NCI-H2171 treated with DMSO at 0.1 percent for 48 hours (cell line): ENCODE measurements at places on chromosomes 1 and 21.
A peak's percentile ranks its signal among the peaks of the same experiment; 100 is the strongest.

DNA sequence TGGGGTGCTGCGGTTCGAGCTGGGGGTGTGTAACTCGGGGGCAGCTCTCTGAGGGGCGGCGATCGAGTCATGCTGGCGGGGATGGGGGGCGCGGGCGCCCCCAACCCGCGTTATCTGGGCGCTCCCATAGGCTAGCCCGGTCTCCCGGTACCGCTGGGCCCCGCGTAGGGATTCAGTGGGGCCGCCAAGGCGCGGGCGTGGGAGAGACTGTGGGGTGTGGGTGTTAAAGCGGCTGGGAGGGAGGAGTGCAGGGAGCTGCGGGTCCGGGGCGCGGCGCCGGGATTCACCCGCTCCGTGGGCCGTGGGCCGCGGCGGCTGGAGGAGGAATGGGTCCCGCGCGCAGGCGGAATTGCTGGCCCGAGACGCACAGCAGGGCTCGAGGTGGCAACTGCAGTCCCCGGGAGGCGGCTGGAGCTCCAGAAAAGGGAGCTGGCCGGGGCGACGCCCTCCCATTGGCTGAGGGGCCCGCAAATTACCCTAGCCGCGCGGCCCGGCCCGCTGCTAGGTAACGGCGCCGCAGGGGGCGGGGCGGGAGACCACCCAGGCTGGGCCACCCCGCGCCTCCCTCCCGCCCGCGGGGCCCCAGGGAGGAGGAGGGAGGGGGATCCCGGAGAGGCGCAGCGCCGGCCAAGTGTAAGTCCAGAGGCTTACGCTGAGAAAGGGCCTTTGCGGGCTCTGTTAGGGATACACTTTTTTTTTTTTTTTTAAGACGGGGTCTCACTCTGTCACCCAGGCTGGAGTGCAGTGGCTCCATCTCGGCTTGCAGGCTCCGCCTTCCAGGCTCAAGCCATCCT, at the start of gene PTCH2:
TSS of gene PTCH2 (minus strand) at position 392 of the 794 bp plus-strand sequence. CDS start at position 71, 321 bp downstream.
- peak; percentile 81 for DNase-seq

GRCh38 chr1:43545695-43546387, 15.2 kb downstream of the PTPRF start:
- no peak for DNase-seq

DNA sequence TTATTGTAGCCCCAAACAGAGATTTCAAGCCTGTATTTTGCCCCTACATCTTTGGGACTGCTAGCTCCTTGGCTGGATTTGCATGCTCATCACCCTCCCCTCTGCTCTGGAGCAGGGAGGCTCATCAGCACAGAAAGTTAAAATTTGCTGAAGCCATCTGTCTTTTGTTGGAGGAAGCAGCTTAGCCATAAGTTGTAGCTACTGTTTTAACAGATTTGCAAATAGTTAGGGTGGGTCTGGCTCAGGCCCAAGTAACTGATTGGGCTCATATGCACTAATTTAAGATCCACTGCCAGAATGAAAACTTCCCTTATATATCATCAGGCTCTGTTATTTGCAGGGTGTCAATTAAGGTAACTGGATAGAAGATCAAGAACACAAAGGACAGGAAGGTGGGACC, 307.0 kb downstream of the ZP4 start:
- peak; percentile 61 for DNase-seq

DNA sequence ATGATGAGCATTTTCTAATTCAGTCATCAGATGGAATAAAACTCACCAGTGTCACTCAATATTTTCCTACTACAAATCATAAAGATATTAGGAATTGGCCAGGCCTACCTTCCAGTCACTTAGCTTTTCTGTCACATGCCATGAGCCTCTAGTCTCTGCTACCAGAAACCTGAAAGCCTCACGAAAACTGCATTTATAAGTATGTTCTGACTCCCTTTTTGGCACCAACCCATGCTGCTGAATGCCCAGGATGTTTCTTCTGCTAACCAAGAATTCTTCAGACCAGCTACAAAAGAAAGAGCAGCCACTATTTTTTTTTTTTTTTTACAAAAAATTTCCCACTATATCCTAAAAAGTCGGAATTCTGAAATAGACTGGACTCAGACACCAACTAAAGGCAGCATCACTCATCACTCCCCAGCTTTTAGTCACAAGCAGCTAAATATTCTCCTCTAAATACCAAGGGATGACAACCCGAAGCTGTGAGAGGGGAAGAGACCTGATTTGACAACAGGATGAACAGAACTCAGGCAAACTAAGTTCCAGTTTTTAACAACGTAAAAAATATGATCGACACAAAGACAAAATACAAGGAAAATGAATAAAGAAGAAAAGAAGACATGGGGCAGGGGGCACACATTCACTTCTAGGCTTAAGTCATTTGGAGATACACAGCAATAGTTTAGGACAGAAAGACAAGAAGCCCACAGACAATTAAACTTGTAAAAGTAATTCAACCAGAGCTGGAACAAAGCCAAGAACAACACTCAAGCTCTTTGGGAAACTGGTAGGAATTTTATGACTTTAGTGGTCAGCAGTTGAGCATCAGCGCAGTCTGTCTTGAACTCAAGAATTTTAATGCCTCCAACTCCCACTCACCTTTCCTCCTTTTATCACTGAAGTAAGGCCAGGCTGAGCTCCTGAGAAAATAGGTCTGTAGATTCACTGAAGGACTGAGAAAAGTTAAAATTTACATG, 1.7 kb downstream of the DCAF8 start:
- DNase-seq: peak; percentile 23

- DNase-seq: no peak
Measured at GRCh38 chr1:94142022-94142421, 21.1 kb upstream of the ABCA4 start.

GRCh38 chr1:93701629-93702028, 20.0 kb upstream of the BCAR3 start:
- no peak for DNase-seq

DNA sequence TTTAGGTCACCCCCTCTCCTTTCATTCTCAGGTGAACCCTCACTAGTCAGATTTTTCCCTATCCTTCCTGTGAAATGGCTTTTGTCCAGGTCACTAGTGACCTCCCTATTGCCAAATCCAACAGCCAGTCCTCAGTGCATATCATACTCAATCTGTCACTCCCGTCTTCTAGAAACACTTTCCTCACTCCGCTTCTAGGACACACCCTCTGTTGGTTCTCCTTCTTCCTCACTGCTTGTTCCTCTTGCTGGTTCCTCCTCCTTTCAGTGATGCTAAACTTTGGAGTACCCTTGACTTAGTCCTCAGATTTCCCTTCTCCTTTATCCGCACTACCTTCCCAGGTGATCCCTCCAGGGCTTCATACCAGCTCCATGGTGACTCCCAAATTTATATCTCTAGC, 94.3 kb downstream of the RNF220 start:
- DNase-seq: no peak

GRCh38 chr1:197437601-197438000, 169.5 kb downstream of the CRB1 start:
- DNase-seq: no peak

- no peak for DNase-seq
Measured at GRCh38 chr1:162951553-162952315, 90.8 kb upstream of the CCDC190 start.

DNA sequence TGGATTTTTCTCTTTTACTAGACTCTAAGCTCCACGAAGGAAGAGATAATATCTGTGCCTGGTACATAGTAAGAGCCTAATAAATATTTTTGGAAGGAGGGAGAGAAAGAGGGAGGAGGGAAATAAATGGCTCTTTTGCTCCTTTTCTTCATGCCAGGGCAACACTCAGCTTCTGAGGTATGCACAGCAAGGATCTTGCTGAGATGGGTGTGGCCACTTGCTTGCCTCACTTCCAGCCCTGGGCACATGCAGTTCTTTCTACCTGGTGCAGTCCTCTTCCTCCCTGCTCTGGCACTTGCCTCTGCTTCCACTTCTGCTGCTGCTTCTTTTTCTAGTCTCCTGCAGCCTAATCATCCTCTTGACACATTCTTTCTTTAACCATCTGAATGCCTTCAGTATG, 148.1 kb downstream of the FGGY start:
- DNase-seq: no peak

- peak; percentile 29 for DNase-seq
Measured at GRCh38 chr1:236143104-236143948, 987 bp downstream of the GPR137B start.

- DNase-seq: no peak
Measured at GRCh38 chr1:232327899-232328298, 302.0 kb downstream of the SIPA1L2 start.

DNA sequence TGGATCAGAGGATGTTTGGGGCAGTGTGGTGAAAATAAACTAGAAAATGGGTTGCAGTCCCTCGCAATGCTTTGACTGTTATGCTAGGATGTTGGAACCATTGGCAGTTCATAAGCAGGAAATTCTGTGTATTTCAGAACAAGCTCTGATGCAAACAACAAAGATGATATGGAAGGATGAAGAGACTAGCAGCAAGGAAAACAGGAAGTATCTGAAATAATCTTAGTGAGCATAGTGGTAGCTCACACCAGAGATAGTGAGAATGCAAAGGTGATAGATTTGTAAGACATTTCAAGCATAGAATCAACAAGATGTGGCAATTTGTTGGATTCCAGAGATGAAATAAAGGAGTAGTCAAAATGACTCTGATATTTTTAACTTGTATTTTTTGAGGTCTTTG, 11.1 kb upstream of the RCC1 start:
- DNase-seq: no peak

GRCh38 chr1:245915406-245915805, 591.7 kb downstream of the SMYD3 start:
- DNase-seq: peak; percentile 72

DNA sequence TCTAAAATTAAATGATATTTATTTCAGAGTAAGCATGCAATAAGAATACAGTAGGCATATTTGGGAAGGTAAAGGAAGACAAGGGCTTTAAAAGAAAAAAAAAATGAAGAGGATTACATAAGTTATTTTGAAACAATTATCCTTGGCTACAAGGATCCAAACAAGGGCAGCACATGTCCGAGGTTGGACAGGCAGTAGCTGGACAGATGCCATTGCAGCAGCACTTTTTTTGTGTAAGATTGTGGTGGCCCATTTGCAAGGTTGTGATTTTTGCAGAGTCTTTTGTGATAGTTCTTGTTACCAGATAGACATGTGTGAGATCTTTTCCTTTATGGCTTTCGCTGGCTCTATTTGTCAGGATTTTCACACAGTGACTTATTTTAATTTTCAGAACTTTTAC, 89.4 kb upstream of the COG2 start:
- no peak for DNase-seq

DNA sequence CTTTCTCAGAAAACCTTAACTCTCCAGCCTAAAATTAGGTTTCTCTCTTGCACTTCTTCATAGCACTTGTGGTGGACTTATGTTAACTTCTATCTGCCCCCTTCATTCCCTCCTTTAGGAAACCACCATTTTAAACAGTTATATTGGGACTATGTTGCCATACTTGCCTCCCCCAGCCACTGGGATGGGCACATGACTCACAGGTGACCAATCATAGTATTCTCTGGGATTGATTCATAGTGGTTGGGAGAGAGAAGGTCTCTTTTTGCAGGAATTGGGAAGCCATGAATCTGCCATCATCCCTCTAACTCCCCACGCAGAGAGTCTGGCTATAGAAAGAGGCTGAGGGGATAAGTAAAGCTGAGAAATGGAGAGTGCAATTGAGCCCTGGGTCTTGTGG, 50.4 kb upstream of the NRDC start:
- no peak for DNase-seq

DNA sequence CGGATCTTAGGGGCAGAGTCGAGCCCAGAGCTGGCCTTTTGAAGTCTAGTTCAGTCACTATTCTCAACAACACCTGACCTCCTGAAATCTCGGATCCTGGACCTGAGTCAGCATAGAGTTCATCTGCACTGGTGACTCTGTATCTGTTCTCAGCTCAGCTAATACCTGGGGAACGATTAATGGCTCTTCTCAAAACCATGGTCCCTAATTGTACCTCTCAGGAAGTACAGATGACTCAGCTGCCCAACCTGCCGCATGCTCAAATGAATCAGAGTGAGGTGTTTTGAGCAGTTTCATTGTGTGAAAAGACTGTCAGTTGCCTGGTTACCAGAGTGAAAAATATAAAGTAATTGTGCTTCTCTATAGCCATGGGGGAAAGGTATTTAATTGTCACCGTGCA, 89.2 kb downstream of the SLC35F3 start:
- DNase-seq: peak; percentile 7

DNA sequence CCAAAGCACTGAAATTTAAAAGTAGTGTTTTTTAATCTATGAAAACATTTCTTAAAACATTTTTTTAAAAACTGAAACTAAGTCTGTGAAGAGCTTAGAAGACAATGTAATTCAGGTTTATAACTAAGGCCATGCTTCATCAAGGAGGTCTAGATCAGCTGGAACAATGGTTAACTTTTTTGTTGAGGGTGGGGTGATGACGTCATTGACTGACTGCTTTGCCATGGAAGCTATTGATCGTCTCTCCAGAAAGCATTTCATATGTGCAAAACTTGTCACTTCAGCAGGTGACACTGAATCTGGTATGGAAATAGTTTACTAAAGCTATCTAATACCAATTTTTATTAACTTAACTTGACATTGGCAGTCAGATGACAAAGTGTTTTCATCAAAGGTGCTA, 21.0 kb downstream of the RAVER2 start:
- no peak for DNase-seq

DNA sequence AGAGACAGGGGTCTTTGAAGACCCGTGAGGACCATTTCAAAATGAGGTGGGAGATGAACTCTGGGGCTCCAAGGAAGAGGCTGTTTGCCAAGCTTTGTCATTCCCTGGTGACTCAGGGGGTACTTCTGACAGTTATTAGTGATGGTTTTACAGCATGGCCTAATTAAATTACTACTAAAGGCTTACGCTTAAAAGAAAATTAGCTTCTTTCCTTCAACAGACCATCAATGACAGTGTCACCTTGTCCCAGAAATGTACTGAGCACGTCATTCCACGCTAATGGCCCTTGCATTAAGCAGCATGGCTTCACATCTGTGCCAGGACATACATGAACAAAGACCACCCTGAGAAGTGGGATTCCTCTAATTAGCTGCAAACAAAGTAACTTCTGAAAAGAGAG, 5.1 kb upstream of the UTS2 start:
- DNase-seq: no peak

DNA sequence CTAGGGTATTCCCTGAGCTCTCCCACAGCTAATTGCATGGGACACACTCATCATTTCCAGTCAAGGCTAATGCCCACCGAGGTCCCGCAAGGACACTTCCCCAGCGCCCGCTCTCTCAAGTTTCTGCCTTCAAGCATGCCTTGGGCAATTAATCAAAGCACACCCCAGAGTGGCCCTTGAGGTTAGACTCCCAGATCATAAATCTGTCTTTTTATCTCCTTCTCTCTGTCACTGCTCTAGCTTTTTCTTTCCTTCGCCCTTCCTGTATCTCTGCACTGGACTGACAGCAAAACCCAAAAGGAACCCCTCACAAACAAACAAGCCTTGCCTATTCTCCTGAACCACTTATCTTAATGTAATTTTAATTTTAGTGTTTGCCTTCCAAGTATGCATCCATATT, 7.9 kb upstream of the EXOSC10 start:
- DNase-seq: no peak
